Esophagus squamous epithelium (tissue), 5 donors: ENCODE measurements at places on chromosomes 7 and 10.

DNA sequence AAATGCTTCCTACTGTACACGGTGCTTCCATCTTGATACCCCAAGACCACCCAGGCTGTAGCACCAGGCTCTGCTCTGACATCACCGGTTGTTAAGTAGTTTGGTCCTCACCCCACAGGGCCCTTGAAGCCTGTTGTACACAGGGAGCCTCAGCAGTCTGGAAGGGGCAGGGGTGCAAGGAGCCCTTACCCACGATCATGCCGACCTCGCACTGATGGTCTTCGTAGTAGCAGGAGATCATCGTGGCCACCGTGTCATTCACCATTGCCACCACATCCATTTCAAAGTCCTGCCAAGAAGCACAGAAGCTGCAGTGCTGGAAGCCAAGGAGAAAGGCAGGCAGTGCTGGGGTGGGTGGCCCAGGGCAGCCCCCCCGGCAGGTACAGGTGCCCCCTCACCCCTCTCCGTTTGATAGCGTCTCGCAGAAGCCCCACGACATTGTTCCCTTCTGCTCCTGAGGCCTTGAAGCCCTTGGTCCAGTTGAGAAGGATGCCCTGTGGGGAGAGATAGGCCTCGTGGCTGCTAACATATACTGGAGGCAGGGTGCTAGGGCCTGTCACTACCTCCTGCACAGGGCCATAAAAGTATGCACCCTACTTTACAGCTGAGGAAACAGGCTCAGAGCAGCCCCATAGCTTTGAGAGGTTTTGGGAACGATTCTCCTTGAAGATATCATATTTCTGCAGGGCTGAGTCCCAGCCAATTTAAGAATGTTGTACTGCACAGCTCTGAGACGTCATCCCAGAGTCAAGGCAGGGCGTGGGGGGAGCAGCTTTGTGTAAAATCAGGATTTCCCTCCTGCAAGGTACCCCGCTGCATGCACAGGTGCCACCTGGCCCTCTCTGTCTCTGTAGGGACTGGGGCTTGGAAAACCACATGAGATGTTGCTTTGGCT, 8.7 kb upstream of the MYL7 start:
- no peaks in the 10 kb centered on the region for H3K36me3 ChIP-seq
- no peak for DNase-seq
- H3K4me3 ChIP-seq: no peak overlapping the region
- H3K4me1 ChIP-seq: peaks cover 33% of the 10 kb centered on the region
- no peak overlapping the region for H3K27ac ChIP-seq
- no peaks in the 10 kb centered on the region for H3K27me3 ChIP-seq

DNA sequence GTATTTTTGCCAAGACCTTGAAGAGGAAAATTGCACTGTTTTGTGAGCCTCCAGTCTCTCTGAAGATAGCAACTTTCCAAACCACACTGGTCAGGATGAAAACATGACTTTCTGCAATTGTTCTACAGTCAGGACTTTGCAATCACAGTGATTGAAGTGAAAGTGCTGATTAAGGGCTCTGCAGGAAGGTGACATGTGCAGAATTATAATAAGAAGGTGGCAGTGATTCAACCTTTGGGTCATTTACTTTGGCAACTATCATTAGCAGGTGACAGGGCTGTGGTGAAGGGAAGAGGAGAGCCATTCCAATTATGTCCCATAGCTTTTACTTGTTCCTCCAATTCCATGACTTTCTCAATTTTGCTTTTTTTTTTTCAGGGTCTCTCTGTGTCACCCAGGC, 350.0 kb upstream of the FZD8 start:
- no peaks in the 10 kb centered on the region for H3K27me3 ChIP-seq
- no peaks in the 10 kb centered on the region for H3K4me1 ChIP-seq
- no peak for DNase-seq
- H3K4me3 ChIP-seq: no peak overlapping the region
- H3K27ac ChIP-seq: no peak overlapping the region

DNA sequence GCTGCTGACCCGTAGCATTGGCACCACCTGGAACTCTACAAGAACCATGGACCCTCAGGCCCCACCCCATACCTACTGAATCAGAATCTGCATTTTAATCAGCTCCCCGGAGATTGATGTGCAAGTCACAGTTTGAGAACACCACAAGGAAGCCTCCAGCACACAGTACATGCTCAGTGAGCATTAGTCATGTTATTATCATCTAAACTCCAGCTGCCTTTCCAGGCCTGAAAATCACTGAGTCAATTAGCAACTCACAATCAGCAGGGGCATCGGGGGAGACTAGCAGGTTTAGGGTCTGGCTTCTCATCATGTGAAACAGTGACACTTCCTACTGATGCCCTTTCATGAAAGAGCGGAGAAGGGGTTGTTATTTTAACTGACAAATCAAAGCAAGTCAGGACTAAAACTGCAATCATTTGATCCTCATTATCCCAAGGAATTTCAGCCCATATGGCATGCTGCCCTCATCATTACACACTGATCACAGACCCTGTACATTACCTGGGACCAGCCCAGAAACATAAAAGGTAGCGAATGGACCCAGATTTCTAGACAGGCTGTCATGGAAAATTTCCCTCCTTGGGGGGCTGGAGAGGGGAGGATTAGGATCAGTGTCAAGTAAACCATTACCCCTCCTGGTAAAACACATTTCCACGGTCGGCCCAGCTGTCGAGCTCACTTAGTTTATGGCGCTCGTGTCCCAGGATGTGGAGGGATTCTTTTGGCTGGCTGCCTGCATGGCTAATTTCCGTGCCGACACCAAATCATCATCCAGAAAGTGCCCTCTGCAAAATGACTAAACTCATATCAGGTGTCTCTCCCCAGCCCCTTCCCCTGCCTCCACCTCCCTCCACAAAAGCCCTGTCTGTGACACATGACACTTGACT, 122.8 kb downstream of the PRLHR start:
- no peak for DNase-seq
- no peaks in the 10 kb centered on the region for H3K36me3 ChIP-seq
- H3K4me1 ChIP-seq: no peaks in the 10 kb centered on the region
- no peak overlapping the region for H3K4me3 ChIP-seq
- H3K27ac ChIP-seq: no peak overlapping the region

- no peaks in the 10 kb centered on the region for H3K27me3 ChIP-seq
- H3K36me3 ChIP-seq: no peaks in the 10 kb centered on the region
- no peak for DNase-seq
- no peak overlapping the region for H3K4me3 ChIP-seq
- peaks cover 31% of the 10 kb centered on the region for H3K4me1 ChIP-seq
Measured at GRCh38 chr10:71266918-71267442, 52.1 kb upstream of the SLC29A3 start.

- no peak overlapping the region for H3K27ac ChIP-seq
- peak overlapping the region; percentile 27 for H3K4me3 ChIP-seq
- H3K4me1 ChIP-seq: peaks cover 12% of the 10 kb centered on the region
Measured at GRCh38 chr10:43322331-43322730, 49.1 kb upstream of the FXYD4 start.

DNA sequence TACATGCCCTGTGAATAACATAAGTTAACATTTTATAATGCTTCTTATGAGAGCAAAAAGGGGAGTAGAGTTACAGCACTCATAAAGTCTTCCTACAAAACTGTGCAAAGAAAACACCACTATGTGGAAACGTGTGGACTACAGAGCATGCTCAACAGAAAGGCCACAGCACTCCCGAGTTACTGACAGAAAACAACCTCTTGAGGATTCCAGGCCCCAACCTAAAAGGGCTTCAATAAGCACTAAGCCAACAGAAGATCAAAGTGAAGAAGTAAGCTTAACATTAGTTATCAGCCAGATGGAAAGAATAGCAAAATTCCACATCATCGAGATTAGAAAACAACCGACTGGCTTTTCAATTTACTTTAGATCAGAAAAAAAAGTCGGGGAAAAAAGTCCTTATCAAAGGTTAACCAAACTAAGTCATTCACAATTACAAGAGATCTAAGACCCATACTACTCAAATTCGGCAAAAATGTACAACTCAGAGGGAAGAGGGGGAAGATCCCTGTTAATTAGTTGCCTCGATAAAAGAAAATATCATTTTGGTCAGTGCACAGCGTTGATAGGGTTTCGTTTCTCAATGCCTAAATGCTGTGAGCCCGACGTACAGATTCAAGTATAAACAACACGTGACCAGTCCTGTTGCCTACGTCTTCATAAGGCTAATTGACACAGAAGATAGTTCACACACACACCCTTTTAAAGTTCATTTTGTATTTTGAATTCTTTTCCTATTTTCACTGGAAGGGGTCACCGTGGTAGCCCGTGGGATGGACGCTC, 1.4 kb downstream of the KBTBD2 start:
- H3K36me3 ChIP-seq: no peaks in the 10 kb centered on the region
- DNase-seq: no peak

- no peaks in the 10 kb centered on the region for H3K27me3 ChIP-seq
- H3K27ac ChIP-seq: no peak overlapping the region
Measured at GRCh38 chr10:121900443-121901174, 27.2 kb downstream of the ATE1 start.

- H3K27me3 ChIP-seq: no peaks in the 10 kb centered on the region
- no peak overlapping the region for H3K27ac ChIP-seq
- no peaks in the 10 kb centered on the region for H3K36me3 ChIP-seq
Measured at GRCh38 chr7:116984511-116984910, 31.2 kb downstream of the ST7 start.

GRCh38 chr10:57430376-57430775, 837.3 kb downstream of the IPMK start:
- H3K27me3 ChIP-seq: no peaks in the 10 kb centered on the region
- no peak overlapping the region for H3K4me3 ChIP-seq
- no peaks in the 10 kb centered on the region for H3K36me3 ChIP-seq
- no peak for DNase-seq
- H3K4me1 ChIP-seq: no peaks in the 10 kb centered on the region

DNA sequence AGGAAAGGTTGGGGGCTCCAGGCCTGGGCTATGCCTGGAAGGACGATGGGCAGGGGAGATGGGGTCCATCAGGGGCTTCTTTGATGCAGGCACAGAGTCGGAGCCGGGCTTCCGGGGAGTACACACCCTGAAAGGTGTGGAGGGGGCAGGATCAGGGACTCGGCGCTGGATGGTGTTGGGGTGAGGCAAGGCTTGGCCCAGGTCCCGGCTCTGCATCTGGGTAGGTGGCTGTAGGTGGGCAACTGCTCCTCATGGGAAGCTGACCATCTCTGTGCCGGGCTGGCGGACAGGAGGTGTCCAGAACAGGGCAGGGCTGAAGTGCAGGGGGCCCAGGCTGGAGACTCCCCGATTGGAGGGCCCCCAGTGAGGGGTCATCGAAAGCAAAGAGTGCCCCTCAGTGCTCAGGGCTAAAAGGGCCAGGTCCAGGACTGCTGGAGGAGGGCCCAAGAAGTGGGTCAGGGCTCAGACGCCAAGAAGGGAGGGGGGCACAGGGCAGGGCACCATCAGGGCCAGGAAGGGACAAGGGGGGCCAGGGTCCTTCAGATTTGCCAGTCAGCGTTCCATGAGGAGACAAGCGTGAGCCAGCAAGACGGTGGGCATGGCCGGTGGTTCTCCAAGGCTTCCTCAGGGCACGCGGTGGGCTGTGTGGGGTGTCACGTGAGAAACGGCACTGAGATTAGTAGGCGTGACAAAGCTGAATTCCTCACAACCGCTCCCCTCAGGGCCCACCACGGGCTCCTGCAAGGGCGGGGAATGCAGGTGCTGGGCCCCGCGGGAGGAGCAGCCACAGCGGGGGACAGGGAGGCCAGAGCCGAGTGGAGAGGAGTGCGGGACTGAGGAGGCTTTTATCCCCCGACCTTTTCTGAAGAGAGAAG, 97.0 kb downstream of the BMS1 start:
- H3K36me3 ChIP-seq: no peaks in the 10 kb centered on the region
- H3K27ac ChIP-seq: no peak overlapping the region
- no peak for DNase-seq
- no peak overlapping the region for H3K4me3 ChIP-seq

GRCh38 chr7:15345216-15345615, 216.6 kb downstream of the AGMO start:
- H3K4me3 ChIP-seq: no peak overlapping the region
- H3K36me3 ChIP-seq: no peaks in the 10 kb centered on the region
- no peak for DNase-seq
- H3K27me3 ChIP-seq: no peaks in the 10 kb centered on the region

DNA sequence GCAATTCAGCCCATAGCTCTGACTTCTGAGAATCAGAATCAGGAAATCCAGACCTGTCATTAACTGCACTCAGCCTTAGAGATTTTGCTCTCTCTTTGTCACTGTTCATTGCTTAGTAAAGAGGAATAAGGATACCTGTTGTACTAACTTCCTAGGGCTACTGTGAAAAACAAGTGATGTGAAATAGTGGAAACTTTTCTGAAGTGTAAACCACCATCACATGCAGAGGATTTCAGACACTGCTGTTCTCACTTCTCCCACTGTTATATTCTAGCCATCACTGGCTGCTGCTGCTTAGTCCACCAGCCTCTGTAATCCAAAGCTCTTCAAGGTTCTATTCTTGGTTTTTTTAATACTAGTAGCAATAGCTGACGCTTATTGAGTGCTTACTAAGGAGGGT, 129.6 kb upstream of the CCDC6 start:
- H3K27me3 ChIP-seq: no peaks in the 10 kb centered on the region
- H3K27ac ChIP-seq: no peak overlapping the region
- no peaks in the 10 kb centered on the region for H3K36me3 ChIP-seq
- no peak for DNase-seq

DNA sequence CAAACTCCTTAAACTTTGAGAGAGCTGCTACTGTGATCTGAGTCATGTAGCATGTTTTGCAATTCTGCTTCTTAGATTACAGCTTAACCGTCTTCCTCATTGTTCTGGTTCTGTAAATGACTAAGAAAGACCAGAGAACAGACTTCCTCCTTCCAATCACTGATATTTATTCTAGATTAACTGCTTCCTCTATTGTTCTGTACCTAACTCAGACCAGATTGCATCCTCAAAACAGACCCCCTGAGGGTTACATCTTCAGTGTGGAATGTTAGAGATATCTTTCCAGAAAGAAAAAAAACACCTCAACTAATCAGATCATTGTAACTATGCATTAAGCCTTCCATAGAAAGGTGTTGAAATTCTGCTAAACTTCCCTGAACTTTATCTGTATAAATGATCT, 5.7 kb upstream of the PIP start:
- no peaks in the 10 kb centered on the region for H3K36me3 ChIP-seq
- H3K27me3 ChIP-seq: no peaks in the 10 kb centered on the region
- no peak overlapping the region for H3K4me3 ChIP-seq
- no peak for DNase-seq

- H3K27me3 ChIP-seq: no peaks in the 10 kb centered on the region
- H3K36me3 ChIP-seq: no peaks in the 10 kb centered on the region
- DNase-seq: no peak
- no peak overlapping the region for H3K27ac ChIP-seq
- no peaks in the 10 kb centered on the region for H3K4me1 ChIP-seq
Measured at GRCh38 chr7:45407730-45408408, 166.3 kb upstream of the ADCY1 start.

DNA sequence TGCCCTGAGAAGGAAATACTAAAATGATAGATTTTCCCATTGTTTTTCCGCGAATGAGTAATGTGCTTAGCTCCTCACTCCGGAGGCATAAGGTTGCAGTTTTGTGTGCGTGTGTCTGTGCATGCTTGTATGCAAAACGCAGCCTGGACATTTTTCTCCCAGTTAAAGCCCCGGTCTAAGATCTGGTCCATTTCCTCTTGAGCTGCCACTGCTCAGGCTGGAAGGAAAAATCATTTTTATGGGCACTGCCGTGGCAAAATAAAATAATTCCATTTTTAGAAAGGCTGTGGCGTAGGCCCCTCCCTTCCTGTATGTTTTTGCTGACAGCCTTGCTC, 260.6 kb downstream of the WDR37 start:
- H3K27ac ChIP-seq: no peak overlapping the region
- no peaks in the 10 kb centered on the region for H3K36me3 ChIP-seq
- H3K4me1 ChIP-seq: no peaks in the 10 kb centered on the region

GRCh38 chr7:37899712-37900247, 16.8 kb downstream of the SFRP4 start:
- H3K27ac ChIP-seq: no peak overlapping the region
- no peak overlapping the region for H3K4me3 ChIP-seq
- no peak for DNase-seq
- H3K4me1 ChIP-seq: peaks cover 8% of the 10 kb centered on the region
- no peaks in the 10 kb centered on the region for H3K36me3 ChIP-seq
